HFFc6 (cell line): ENCODE measurements at places on chromosomes 2 and 18.
A peak's percentile ranks its signal among the peaks of the same experiment; 100 is the strongest.

GRCh38 chr2:38829971-38830370 lies 45.8 kb downstream of the DHX57 start:
- DNase-seq: peak; percentile 21

DNA sequence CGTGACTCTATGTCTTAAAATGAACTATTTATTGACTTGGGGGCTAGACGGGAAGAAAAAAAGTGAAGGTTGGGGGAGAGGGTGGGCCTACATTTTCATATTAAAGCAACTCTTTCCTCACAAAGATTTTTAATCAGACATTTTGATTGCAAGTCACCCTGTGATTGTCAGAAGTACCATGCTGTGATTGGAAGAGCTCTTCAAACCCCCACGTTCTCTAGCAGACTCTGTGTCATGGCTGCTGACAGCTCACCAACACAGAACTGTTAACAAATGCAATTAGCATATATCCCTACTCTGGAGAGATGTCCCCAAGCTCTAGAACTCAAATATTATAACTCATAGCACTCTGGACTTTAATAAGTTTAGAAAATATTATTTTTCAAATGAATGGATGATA lies 428.4 kb upstream of the DCC start:
- no peak for DNase-seq

- DNase-seq: no peak
These were observed 49.9 kb downstream of the LPIN2 start for GRCh38 chr18:2963048-2963447.

DNA sequence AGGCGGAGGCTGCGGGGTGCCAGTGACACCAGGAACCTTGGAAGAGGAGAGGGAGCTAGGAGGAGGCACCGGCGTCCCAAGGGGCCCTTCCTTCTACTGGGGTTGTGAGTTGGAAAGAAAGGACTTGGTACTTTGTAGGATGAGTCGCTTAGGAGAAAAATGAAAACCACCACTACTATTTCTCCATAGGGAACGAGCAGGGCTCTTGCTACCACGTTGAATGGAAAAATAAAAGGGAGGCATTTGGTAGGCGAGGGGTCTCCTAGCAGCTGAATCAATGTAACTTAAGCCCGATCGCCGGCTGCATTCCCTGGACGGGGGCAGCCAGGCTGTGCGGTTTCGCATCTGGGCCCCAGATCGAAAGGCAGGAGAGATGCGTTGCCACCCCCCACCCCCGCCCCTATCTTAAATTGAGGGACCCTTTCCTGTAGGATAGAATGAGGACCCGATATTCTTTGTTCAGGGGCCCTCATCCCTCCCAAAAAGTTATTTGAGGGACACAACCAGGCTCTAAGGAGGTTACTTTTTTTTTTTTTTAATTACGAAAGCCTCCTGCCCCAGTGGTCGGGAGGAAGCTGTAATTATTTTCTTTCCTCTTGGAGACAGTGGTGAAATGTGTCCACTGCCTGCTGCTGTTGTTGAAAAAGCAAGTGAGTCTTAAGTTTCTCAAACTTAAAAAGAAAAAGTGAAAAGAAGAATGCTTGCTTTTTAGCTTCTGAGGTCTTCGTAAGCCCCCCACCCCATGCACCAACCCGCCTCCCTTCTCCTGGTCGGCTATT lies 1.3 kb downstream of the IGFBP2 start:
- no peak for DNase-seq

GRCh38 chr2:151919786-151920185 lies 91.6 kb upstream of the ARL5A start:
- DNase-seq: no peak

DNA sequence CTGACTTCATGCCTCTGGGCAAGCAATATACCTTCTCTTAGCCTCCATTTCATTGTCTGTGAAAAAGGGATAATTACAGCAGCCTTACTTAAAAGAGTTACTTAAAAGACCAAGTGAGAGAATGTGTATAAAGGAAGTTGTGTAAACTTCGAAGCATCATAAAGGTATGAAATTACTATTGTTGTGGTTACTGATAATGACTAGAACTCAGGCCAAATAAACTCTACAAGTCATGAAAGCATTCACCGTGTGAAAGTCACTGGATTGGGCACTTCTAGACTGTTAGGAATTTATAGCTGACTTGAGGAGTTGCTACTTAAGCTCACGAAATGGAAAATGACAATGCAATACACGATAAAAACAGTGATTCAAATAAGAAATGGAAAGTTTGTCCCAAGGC lies 67.4 kb upstream of the HAAO start:
- DNase-seq: no peak

DNA sequence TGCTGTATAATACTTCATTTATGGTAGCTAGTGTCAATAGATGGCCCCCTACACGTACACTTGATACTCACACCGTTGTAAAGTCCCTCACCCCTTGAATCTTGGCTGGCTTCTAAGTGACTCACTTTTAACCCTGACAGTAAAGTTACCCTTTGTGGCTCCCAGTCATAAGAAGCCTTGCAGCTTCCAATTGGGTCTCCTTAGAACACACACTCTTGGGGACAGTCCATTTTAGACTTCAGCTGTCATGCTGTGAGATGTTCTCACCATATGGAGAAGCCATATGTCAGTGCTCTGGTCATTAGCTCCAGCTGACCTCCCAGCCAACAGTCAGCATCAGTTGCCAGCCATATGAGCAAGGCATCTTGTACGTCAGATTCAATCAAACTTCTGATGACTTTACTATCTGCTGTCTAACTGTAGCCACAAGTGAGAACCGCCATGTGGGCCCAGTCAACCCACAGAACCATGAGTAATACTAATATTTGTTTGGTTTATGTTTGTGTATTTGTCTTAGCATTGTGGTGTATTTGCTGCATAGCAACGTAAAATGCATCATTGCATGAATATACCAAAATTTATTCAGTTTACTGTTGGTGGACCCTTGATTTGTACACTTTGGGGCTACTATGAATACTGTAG lies 68.3 kb downstream of the PTPN4 start:
- peak; percentile 20 for DNase-seq

GRCh38 chr2:191128172-191128910 lies 22.5 kb downstream of the STAT4 start:
- DNase-seq: no peak

GRCh38 chr18:9612215-9612830 lies 2.0 kb downstream of the PPP4R1 start:
- peak; percentile 50 for DNase-seq

DNA sequence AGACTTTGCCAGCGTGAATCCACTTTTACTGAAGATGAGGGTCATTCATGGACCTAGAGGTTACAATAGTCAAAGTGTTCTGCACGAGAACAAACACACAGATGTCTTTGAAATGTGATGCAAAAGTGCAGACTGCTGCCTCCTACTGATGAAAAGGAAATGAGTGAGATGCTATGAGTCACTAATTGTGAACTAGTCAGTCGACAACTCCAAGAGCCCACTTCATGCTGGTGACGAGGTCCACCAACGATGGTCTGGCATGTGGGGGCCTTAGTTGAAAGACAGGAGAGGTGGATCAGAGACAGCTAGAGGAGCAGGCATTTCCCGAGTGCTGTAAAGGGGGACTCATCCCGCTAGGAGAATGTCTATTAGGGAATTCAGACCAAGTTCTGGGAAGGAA lies 17.1 kb upstream of the ZNF236 start:
- peak; percentile 60 for DNase-seq

DNA sequence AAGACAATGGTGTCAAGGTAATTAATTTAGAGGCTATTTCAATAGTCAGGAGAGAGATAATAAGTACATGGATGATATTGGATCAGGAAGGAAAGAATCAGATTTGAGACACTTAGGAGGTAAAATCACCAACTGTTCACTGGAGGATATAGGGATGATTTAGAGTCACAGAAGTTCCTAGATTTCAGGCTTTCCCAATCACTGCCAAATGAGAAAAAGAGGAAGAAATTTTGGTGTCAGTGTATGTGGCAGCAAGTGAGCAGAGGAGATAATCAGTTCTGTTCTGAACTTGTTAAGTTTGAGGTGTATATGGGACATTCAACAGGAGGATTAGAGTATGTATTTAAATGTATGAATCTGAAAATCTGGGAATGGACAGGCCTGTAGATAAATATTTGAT lies 640.4 kb downstream of the NR4A2 start:
- DNase-seq: no peak

DNA sequence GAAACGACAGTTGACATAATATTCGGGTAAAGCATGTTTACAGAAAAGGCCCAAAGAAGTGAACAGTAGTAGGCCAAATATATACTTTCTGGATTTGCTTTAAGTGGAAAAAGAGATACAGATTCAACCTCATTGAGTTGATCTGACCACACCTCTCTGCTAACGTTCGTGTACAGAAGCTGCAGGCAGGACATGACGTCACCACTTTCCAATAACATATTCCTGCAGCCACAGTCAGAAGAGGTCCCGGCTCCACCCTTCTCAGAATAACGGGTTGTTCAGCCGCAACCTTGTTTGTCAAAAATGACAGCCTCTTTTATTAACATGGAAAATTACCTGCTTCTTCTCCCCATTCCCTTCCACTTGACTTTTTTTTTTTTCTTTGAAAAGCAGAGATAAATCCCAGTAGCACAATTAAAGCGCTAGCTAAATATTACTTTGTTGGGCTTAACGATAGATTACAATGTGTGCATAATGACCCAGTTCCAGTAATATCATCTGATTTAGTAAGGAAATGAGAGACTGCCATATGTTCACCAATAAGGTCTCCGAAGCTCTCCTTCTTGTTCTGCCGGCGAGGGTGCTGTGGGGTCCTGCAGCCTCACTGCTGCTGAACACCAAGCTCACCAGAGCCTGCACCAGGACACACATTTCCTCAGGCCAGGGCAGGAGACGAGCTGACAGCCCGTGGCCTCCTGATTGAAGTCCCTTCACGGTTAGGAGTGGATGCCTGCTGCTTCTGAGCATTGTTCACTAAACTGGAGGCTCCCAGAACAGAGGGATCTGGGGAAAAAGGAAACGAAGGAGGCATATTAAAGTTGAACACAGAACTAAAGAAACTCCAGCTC lies 451.0 kb upstream of the SALL3 start:
- DNase-seq: no peak

DNA sequence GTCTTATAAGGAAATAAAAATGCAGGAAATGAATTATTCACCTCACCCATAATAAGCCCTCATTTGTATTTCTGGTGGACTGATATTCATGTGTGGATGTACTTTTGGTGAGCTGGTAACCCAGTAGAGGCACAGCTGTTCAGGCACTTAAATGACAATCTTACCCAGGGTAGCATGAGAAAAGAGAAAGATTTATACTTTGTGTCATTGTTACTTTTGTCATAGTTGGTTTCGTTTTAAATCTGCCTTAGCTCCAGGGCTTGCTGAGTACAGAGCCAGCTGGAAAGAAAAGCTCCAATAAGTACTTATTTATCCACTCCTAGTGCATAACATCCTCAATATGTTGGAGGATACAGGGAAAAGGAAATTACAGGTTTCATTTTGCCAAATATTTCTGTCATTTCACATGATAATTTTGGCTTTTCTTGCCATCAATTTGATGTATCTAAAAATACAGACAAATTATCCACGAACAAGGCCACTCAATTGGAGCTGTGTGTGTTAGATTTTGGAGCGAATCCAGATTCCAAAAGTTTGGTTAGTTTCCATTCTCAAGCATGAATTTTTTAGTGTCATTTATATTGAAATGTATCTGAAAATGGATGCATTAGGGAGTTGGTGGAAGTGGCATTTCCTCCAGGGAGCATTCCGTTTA lies 1276.1 kb upstream of the FAM98A start:
- no peak for DNase-seq

DNA sequence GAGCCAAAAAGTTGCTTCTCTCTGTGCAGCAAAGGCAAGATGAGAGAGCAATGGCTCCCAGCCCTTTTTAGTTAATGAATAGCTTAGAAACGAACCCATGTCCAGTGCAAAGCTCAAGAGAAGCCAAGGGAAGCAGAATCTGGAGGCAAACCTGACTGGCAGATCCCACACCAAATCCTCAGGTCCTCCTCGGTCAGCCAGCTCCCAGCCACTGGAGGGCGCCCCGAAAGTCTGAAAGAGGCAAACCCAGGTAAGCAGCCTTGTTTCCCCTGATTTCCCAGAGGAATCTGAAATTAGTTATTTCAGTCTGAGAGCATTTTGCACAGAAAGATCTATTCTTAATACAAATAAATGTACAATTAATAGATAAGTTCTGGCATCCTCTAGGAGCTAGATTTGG lies 71.3 kb upstream of the PID1 start:
- no peak for DNase-seq

GRCh38 chr2:66840321-66841002 lies 405.5 kb downstream of the MEIS1 start:
- peak; percentile 25 for DNase-seq

DNA sequence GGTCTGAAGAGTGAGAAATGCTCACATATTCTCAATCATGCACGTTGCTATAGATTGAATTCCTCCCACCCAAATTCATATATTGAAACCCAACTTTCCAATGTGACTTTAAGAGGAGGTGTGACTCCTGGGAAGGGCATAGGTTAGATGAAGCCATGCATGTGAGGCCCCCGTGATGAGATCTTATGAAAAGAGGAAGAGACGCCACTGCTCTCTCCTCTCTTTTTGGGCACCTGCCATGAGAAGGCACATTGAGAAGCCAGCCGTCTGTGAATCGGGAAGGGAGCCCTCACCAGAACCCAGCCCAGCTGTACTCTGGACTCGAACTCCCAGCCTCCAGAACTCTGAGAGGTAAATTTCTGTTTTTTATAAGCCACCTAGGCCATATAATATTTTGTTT lies 842.6 kb upstream of the SALL3 start:
- no peak for DNase-seq

DNA sequence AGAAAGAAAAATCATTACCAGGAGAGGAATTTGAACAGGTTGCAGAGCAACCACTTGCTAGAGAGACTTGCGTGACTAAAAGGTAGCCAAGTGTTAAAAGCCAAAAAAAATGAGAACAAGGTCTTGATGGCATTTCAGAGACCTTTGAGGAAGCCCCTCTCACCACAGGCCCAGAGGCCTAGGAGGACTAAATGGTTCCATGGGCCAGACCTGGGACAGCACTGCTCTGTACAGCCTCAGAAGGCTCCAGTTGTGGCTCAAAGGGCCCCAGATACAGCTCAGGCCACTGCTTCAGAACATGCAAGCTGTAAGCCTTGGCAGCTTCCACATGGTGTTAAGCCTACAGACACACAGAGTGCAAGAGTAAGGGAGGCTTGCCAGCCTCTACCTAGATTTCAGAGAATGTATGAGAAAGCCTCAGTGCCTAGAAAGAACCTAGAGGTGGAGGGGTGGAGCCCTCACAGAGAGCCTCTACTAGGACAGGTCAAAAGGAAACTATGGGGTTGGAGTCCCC lies 15.3 kb downstream of the CNDP1 start:
- DNase-seq: no peak

GRCh38 chr2:225472161-225472560 lies 72.7 kb downstream of the NYAP2 start:
- DNase-seq: no peak

- DNase-seq: no peak
These were observed 28.5 kb upstream of the ALPP start for GRCh38 chr2:232349946-232350635.
